ENCODE measurements at places on chromosomes 2 and 18. TPM values are rescaled to one million over a fixed set of nuclear protein-coding genes. Genes with fewer than 3 reads are reported as not detected.

LTBP1 gene
- 62.8 TPM for polyA plus RNA-seq

EHBP1 gene
- 95.9 TPM for polyA plus RNA-seq

TXNL4A gene
- polyA plus RNA-seq = 73.3 TPM

NFU1 gene
- 47.0 TPM for polyA plus RNA-seq

CNGA3 gene
- not detected for polyA plus RNA-seq

MGAT4A gene
- polyA plus RNA-seq = 27.9 TPM

DNA sequence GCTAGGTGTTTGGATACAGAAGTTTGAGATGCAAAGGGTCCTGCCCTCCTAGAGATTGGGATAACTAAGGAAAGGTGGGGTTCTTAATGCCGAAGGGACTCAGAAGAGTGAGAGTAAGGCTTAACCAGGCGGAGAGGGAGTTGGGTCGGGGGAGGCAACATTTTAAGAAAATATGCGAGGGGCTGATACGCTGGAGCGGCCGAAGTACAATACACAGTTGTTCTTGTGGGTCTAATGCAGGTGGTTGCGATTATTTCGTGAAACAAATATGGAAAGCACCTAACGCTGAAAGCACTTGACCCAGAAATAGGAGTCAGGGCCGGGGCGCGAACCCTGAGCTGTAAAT, 344 bp upstream of the MRPL33 start:
- DNase-seq = no peak

GRCh38 chr2:156466739-156467405, 30.7 kb downstream of the GPD2 start:
- no peak for DNase-seq

DNA sequence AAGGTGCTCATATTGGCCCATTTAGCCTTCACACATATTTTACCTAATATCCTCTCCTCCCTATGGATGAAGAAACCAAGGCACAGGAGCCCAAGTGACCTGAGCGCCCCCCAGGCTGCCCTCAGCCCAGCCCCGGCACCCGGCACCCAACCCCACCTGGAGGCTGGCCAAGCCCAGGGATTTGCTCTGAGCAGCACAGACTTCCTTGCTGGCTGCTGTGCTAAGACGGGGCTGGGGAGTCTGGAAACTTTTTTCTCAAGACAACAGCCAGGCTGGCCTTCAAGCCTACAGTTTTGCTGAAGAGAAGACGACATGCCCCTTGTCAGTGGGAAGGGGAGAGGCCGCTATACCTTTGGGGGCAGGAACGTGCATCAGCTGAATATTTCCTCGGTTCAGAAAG, 52.7 kb upstream of the LAMA1 start:
- no peak for DNase-seq

DNA sequence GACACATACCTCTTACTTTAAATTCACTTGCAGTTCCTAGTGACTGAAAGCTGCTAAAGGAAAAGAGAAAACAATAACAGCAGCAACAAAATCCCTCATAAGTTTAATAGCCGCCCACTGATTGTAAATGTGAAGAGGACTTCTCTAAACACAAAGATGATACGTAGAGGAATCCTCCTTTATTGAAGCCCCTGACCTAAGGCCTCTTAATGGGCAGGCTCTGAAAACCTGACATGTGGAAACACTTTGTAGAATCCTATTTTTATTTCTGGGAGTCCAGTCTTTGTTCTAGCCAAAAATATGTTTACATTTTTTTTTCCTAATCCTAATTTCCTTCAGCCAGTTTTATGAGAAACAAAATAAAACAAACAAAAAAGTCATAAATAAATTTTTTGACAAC, 1277.7 kb upstream of the CELF4 start:
- no peak for DNase-seq

- DNase-seq = no peak
Observed at GRCh38 chr2:172808156-172808555, 72.5 kb downstream of the RAPGEF4 start.

DNA sequence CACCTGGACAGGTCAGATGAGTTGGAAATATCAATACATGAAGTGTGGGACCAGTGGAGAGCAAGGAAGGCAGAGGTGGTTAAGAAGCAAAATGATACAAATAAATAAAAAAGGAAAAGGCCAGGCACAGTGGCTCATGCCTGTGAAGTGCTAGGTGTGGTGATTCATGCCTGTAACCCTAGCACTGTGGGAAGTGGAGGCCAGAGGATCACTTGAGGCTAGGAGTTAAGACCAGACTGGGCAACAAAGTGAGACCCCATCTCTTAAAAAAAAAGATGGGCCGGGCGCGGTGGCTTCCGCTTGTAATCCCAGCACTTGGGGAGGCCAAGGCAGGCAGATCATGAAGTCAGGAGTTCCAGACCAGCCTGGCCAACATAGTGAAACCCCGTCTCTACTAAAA, 2.9 kb downstream of the STON1 start:
- DNase-seq = no peak

- no peak for DNase-seq
Observed at GRCh38 chr2:68086166-68086565, 23.4 kb upstream of the C1D start.

- DNase-seq = no peak
Observed at GRCh38 chr2:41207578-41207977, 755.7 kb upstream of the SLC8A1 start.

- DNase-seq = no peak
Observed at GRCh38 chr2:33746208-33746800, 147.2 kb upstream of the FAM98A start.

DNA sequence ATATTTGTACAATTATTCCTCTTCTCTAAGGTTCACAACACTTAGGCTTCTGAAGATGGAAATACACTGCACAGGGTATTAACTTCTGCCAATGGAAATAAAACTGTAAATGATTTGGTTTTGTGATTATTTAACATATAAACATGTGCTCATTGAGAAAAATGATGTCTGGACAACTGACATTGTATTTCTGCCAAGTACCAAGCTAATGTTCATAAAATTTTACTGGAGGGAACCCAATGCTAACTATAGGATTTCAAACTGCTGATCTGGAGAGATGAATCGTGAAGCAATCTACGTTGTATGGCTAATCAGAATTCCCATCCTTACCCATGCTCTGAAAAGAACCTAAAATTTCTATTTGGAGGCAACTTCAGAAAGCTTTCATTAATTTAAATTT, 279.7 kb downstream of the NRXN1 start:
- DNase-seq = no peak

- no peak for DNase-seq
Observed at GRCh38 chr2:210611466-210611865, 55.1 kb downstream of the CPS1 start.

DNA sequence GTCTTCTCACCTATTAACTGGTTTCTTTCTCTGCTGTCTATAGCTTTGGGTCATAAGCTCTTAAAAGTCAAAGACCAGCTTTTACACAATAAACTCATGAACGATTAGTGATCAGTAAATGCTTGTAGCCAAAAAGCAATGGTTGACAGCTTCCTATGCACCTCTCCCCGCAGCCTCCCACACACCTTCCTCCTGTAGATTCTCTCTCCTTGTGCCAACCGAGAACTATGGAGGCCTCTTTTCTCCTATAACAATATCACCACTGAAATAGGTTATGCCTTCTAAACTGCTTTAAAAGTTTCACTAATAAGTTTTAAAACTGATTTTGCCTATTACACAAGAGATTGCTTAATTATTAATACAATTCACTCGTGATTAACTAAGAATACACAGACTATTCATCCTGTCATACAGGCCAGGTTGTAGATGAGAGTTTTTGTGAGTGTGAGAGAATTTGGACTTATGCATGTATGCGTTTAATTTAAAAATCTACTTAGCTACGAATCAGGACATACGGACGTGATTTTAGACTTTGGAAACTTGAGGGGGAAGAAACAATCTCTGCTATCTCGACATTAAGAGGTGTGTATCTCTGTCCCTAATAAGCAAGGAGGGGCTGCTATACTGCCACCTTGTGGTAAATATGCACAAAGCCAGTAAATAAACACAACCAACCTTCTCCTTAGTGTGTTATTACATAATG, 229.1 kb upstream of the RBBP8 start:
- DNase-seq = peak; percentile 46

- no peak for DNase-seq
Observed at GRCh38 chr2:191710411-191710900, 32.5 kb downstream of the NABP1 start.

DNA sequence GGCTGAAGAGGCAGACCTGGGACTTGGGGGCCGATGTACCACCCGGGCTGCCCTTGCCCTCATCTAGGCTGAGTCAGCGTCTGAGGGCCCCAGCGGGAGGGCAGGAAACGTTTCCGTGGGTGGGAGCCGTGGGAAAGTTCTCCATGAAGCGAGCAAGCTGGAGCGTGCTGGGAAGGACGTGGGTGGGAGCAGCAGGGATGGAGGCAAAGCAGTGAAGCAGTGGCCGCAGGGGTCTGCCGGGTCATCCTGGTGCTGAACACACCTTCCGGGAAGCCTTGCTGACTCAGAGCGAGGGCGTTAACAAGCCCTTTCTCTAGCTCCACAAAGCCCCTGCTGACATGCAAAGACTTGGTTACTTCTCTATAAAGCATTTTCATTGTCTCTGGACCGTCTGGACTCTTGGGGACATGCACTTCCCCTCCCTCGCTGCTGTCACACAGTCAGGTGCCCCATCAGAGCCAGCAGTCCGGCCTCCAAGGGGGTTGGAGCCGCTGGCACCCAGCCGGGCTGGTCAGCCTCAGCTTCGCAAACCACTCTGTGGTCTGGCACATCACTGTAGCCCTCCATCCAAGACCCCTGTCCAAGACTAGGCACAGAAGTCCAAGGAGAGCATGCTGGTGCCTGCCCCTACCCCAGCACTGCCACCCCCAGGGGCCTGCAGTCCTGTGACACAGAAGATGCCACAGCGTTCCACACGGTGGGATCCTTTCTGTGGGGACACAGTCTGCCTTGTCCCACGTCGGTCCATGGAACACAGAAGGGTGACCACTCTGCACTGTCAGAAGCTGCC, 115.1 kb upstream of the GPC1 start:
- no peak for DNase-seq

GRCh38 chr2:136334967-136335366, 217.0 kb upstream of the CXCR4 start:
- no peak for DNase-seq

DNA sequence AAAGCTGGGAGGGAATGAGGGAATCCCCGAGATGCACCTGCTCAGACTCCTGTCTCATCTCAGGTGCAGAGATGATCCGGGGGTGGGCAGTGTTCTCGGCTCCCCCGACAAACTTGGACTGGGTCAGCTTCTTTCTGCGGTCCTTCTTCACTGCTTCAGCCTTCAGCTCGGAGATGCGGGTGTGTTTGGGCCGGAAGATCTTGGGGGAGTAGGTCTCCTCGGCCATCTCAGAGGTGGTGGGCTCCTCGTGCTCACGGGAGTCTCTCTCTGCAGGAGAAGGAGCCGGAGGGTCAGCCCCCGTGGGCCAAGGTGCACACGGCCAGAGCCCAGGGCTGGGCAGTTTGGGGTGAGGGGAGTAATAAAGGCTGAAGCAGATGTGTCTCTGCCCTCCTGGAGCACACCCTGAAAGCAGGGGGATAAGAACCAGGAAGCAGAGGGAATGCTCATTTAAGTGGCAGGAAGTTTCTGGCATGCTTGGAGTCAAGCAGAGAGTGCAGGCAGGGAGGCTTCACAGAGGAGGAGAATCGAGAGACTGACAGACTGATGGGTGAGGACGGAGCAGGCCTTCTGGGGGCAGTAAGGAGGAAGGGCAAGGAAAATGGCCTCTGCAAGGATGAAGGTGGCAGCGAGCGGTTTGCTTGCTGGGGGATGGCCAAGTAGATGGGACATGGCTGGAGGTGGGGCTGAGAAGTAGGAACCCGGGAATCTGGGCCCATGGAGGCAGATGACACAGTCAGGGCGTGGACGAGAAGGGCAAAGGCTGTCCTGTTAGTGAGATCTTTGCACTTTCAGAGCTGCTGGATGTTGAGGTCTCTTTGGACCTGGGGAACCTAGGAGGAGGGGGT, 16.3 kb downstream of the IGFBP5 start:
- DNase-seq = no peak

DNA sequence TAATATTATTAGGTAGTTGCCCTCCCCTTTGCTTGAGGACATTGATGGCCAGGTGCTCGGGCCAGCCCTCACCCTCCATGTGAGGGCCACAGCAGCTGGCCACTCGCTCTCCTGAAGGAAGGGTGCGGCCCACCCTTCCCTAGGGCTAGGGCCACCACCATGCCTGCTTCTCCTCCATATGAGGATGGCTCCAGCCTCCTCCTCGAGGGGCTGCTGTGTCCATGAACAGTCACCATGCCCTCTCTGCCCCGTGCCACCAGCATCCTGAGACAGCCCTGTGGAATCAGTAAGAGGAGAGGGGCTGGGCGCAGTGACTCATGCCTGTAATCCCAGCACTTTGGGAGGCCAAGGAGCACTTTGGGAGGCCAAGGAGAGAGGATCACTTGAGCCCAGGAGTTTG, 2.4 kb downstream of the GPR17 start:
- no peak for DNase-seq

DNA sequence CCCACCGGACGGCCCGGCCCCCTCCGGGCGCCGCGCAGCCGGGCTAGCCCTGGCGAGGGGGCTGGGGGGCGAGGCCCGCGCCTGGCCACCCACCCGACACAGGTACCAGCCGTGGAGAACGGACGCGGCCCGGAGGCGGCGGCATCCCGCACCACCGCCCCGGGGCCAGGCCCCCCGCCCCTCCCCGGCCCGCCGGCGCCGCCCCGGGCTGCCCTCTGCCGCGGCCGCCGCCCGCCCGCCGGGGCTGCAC, 405 bp downstream of the SOS1 start:
- DNase-seq = no peak

GRCh38 chr2:102632380-102633175, 13.2 kb downstream of the SLC9A2 start:
- no peak for DNase-seq

DNA sequence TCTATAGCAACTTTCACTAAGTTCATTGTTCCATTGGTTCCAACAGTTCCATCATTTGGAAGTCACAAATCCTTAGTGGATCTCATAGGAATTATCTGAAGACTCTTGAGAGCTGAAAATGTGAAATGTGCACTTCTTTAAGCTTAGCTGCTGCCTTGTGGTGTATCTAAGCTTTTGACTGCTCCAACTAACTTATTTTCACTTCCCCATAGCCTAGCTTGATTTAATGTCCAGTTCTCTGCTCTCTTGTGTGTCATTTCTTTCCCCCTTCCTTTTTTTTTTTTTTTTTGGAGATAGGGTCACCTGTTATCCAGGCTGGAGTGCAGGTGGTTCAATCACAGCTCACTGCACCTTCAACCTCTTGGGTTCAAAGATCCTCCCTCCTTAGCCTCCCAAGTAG, 34.9 kb upstream of the CD302 start:
- DNase-seq = no peak

DNA sequence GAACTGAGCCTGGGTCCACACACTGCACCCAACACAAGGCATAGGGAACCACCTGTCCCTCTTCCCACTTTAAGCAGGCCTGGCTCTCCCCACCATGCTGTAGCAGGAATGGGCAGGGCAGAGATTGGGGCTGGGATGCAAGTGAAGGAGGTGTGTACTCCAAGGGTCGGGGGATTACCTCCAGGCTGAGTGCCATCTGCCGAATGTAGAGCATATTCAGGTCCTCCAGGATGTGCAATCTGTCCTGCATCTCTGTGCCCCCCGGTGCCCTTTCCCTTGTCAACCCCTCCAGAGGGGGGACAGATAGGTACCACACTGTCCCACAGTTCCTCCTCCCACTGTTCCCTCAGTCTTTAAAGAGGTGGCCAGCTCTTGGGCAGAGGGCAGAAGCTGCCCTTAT, 2.4 kb downstream of the RTKN start:
- DNase-seq = no peak

All from left renal pelvis (tissue), 4 donors.